Glomerular endothelial cell (primary cell): ENCODE measurements at places on chromosomes 4 and X. TPM values are rescaled to one million over a fixed set of nuclear protein-coding genes. Genes with fewer than 3 reads are reported as not detected.

Gene PDS5A
- total RNA-seq = 53.5 and 71.8 TPM in 2 replicates

DNA sequence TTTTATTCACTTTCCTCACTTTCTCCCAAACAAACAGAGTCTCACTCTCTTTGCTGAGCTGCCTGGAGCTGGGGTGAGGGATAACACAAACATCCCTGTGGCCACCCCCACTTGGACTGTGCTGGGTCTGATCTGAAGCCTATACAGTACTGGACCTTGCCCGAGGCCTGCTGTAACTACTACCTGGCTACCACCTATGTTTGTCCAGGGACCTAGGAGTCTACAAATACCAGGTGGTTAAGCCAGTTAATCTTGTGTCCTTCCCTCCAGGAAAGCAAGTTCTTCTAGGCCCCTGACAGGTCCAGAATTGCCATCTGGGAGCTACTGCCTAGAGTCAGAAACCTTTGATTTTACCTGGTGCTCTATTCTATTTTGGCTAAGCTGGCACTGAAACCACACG lies 87.3 kb downstream of the RTL3 start:
- DNase-seq = no peak

- DNase-seq = no peak
Measured at GRCh38 chr4:73682508-73682907, 57.9 kb upstream of the CXCL8 start.

DNA sequence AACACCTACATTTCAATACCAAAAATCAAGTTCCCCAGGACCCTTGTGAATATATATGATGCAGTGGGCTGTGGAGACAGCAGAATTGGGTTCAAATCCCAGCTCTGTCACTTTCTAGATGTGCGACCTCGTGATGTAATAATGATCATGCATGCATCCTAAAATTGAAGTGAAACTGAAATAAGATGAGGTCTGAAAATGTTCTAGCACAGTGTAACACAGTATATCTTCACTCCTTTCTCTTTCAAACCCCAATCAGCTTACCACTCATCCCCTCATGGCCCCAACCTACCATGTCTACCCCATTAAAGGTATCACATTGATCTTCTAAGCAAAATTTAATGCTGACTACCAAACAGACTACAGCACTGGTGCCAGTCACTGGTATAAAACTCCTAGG lies 69.9 kb upstream of the BRS3 start:
- no peak for DNase-seq

DNA sequence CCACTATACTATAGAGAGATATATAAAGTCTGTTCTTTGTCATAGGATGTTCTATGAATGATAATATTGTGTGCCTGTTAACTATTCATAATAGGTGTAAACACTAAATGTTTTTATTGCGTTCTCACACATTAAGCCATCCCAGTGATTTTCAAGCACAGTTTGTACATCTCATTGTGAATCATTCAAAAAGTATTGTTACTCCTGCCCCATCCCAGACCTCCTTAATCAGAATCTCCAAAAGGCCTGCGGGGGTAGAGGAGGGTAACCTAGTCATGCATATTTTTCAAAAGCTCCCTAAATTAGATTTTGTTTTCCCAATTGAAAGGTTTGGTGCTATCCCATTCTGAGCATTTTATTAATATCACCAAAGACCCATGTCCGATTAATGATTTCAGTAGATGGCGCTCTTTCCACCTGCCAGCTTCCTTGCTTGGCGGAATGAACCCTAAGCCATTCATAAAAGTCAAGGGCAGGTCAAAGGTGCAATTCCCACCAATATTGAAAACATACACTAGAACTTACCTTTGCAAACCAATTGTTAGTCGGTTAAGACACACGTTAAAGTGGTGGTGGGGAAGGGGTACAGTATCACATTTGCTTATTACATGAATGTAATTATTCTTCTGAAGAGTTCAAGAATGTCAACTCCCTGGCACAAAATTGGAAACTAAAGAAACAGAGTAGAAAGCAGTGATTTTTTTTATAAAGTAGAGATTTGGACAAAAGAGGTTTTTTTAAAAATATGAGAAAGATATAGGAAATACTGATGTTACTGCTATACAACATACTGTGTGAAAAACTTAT lies 5.8 kb upstream of the TET2 start:
- DNase-seq = no peak

Gene MAP3K15
- total RNA-seq = not detected in 2 replicates

Gene TEX11
- not detected in 2 replicates for total RNA-seq

GRCh38 chr4:186805020-186805820 lies 81.6 kb upstream of the FAT1 start:
- DNase-seq = no peak

Gene GNRHR
- total RNA-seq = not detected in 2 replicates
